ENCODE measurements at places on chromosomes 7 and 10.

DNA sequence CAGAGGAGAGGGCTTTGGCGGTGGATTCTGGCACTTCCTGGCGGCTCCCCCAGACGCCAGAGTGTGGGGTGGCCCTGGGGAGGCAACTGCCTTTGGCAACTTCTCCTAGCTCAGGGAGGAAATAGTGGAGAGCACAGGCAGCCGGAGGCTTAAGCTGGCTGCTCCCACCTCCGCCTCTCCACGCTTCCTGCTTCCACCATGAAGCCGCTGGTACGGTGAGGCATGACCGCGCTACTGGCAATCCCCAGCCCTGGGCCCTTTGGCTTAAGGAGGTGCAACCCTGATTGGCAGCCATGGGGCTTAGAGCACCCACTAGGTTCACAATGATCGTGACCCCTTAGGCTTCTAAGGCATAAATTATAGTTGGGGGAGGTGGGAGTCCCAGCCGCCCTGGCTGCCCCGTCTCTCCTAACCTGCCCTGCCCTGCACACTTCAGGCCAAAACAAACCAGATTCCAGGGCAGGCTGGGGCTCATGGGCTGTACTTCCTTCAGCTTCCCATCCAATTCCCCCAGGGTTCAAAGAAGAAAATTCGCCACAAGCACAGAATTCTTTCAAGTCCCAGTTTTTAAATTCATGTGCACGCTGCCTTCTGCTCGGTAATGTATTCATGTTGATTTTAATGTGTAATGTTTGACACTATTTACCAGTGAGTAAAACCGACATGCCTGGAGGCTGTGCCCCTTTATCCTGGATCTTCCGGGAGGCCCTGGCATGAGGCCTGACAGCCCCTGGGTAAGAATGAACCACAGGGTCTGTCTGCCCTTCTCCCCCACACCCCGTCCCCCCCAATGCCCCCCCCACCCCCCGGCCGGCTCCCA lies 90.7 kb upstream of the LRRC4 start:
- DNase-seq: no peak

- DNase-seq: no peak
These were observed 12.0 kb downstream of the YWHAG start for GRCh38 chr7:76346778-76347177.

DNA sequence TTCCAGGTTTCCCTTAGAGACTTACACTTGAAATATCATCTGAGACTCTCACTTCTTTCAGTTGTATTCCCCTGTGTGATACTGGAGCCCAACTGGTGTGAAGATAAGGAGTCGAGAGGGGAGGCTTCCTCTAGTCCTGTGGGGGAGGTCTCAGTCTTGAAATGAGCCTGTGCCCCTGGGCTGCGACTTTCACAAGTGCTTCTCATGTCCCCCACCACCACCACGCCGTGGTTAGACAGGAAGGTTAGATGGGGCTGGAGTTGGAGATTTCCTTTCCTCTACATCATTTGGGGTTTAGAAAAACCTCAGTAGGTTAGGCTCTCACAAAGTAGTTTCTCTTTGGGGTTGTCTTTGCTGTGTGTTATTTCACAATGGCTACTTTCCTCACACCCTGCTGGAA lies 25.6 kb upstream of the MKX start:
- DNase-seq: no peak

DNA sequence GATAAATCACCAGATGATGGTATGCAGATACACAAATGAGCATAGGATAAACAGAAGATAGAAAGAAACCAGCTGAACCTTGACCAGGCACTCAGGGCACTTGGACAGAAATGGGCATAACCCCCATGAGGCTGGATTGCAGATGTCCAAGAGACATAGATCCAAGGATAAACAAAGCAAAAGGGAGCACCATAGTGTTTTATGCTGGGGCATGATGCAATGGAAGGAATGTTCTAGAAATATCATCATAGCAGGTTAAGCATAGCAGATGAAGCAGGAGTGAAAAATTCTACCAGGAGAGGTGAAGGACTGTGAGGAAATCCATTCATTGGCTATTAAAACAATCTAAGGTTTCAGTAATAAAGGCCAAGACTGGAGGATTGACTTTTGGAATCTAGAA lies 70.5 kb upstream of the TES start:
- no peak for DNase-seq

- DNase-seq: no peak
These were observed 49.3 kb upstream of the PARD3 start for GRCh38 chr10:34864149-34865067.

GRCh38 chr10:48807791-48808470 lies 123.3 kb downstream of the WDFY4 start:
- DNase-seq: no peak

DNA sequence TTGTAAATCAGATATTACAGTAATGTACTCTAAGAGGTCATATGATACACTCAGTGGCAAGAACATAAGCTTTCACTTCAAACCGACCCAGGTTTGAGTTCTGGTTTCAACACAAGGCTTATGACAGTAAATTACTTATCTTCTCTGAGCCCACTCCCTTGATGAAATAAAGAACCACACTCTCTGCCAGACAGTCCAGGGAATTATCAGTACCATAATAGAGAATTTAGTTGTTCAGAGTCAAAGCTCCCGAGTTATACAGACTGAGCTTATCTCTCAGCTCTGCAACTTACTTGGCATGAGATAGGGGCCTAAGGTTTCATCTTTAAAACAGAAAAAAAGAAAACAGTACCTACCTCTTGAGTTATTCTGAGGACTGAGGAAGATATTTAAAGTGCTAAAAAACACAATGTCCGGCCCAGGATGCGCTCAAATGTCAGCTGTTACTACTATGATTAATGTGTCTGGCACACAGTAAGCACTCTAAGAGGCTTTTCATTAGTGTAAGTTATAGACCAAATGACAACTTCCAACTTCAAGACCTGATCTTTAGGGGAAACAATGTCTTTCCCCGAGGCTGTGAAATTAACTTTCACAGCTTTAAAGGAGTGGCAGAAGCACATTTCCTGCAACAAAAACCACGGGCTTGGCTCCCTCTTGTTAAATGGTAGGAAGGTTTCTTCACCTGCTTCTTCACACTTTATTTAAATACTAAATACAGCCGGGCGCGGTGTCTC lies 38.1 kb downstream of the UBE2H start:
- no peak for DNase-seq

DNA sequence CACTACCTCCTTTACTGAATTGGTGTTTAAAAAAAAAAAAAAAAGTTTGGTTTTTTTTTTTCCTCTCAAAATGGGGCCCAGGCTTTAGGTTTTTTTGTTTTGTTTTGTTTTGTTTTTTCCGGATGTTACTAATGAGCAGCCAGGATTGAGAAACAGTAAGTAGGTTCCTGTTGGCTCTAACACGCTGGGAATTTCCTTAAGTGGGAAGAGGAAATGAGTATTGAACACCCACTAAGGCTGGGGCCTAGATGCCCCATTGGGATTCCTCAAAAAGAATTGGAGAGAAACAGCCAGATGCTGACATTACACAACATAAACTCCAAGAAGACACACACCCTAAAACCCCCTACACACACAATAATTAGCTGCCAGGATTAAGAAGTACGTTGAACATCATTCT lies 102.2 kb upstream of the NANOS1 start:
- no peak for DNase-seq

DNA sequence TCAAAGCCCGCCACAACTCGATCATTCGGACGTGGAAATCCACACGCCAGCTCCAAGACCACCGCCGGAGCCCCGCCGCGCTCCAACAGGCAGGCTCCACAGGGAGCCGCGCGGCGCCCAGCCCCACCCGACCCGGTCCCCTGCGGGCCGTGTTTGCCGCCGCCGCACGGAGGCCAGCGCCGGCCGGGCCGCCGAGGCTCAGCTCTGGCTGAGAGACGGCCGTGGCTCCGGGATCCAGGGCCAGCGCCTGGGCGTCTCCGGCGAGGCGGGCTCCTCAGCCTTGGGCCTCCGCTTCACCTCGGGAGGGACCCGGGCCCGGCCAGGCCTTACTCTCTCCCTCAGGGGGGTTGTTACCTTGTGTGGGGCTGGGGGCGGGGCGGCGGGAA lies 333 bp downstream of the SMNDC1 start:
- peak; percentile 23 for DNase-seq

- no peak for DNase-seq
These were observed 7.2 kb downstream of the C10orf53 start for GRCh38 chr10:49686651-49687050.

GRCh38 chr10:112769611-112770370 lies 180.3 kb upstream of the TCF7L2 start:
- no peak for DNase-seq

DNA sequence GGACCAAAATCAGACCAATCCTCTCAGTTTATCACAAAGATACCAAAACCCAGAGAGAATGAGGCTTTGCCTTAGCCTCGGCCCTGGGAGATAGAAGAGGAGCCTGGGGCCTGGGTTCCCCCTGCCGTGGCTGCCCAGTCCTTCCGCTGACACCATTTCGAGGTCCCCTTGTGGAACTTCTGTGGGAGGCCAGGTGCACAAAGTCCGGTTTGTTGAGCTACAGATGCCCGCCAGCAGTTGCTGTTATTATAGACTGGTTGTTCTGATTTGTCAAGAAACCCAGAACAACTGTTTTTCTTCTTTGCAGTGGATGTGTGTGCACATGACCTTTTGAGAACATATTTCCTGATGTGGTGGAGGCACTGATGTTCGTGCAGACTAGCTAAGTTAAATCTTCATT lies 47.6 kb downstream of the CUX1 start:
- DNase-seq: no peak

DNA sequence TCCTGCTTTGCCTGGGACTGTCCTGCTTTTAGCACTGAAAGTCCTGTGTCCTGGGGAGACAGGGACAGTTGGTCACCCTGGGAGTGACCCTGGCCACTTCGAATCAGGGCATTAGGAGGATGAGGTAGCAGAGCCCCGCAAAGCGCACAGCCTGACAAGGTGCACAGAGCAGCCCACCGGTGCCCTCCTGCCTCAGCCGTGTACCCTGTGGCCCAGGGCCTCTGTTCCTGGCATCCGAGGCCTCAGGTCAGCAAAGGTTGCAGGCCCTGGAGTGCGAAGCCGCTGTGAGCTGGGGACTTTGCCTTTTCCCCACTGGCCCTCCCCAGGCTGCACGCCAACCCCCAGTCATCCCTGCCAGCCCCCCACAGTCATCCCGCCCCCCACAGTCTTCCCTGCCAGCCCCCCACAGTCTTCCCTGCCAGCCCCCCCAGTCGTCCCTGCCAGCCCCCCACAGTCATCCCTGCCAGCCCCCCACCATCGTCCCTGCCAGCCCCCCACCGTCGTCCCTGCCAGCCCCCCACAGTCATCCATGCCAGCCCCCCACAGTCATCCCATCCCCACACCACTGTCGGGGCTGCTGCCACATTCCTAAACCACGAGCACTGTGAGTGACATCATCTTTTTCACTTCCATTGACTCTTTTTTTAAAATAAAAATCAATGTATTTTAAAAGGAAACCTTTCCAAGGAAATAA lies 91.8 kb downstream of the RGS10 start:
- DNase-seq: no peak

- DNase-seq: no peak
These were observed 85.5 kb upstream of the GNA12 start for GRCh38 chr7:2929321-2930201.

DNA sequence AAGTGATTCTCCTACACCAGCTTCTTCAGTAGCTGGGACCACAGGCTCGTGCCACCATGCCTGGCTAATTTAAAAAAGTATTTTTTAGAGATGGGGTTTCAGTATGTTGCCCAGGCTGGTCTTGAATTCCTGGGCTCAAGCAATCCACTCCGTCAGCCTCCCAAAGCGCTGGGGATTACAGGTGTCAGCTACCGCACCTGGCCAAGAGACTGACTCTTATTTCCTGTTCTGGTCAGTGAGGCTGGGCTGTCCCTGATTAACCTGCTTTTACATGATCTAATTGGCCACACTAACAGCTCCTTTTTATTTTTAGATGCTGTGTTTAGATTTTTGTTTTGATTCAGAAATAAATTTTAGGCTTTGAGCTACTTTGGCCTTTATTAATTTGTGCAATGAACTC lies 203.9 kb downstream of the NXPH1 start:
- DNase-seq: no peak

DNA sequence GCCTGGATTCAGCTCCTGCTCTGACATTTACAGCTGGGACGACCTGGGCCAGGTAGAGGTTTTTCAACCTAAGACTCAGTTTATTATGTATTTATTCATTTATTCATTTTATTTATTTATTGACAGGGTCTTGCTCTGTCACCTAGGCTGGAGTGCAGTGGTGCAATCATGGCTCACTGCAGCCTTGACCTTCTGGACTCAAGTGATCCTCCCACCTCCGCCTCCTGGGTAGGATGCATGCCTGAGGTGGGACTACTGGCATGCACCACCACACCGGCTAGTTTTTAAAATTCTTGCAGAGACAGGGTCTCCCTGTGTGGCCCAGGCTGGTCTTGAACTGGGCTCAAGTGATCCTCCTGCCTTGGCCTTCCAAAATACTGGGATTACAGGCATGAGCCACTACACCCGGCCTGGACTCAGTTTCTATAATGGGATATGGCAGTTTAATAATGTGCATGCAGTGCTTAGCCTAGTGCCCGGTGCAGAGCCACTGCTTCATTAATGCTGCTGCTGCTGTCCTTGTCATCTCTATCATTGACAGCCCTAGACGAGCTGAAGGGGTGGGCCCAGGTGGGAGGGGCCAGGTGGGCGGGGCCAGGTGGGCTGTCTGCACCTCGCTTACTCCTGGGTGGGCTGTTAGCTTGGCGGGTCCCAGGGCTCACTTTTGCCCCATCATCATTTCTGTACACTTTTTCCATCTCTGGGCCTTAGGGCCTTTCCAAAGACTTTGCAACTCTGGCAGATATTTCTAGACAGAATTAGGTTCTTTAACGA lies 92.6 kb downstream of the LHPP start:
- no peak for DNase-seq

DNA sequence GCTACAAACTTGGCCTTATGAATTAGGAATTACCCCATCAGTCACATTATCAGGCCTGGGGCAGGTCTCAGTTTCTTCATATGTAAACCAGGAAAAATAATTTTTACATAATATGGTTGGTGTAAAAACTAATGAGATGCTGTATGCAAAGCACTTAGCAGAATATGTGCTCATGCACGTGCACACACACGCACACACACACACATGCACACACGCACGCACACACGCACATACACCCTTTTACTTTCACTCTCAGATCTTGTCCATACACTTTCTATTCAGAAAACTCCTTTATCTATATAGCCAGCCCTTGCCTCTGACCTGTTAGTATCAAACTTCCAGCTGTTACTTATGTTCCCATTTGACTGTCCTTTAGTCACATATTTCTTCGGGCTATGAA lies 92.7 kb downstream of the CREB5 start:
- no peak for DNase-seq
